ENCODE measurements at places on chromosomes 11 and 22.

- no peak for DNase-seq
Measured at GRCh38 chr22:35506259-35506570, 34.4 kb upstream of the RASD2 start.

- DNase-seq, result no peak
Measured at GRCh38 chr11:35546317-35546716, 20.9 kb upstream of the PAMR1 start.

DNA sequence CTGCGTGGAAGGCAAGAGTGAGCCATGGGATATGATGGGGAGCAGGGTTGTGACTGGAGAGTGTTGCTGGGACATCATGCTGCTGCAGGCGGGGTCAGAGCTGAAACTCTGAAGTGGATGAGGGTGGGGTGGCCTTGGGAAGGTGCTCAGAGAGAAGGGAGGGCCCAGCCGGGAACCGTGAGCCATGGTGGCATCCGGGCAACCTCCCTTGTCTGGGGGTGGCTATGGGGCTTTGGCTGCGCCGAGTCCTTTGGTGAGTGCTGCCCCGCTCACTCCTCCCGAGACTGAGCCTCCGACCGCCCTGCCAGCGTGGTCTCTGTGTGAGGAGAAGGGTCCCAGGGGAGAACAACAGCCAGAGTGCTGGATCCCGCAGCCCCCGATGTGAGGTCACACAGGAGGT, 632.0 kb downstream of the BRD1 start:
- no peak for DNase-seq

DNA sequence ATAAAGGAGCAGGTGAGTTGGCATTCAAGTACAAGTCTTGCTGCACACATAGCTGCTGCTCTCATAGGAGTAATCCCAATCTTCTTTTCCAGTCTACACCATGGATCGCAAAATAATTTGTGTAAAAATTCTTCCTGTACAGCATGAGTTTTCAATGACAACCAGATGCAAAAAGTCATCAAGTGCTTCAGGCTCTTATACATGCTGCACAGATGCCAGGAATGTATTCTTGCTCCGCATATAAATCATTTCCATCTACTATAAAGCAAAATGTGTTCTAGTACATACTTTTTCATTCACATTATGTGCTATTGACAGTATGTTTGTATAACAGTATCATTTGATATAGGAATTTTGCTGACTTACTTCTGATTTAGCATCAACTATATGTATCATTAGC, 35.4 kb downstream of the NXPE2 start:
- DNase-seq, result no peak

DNA sequence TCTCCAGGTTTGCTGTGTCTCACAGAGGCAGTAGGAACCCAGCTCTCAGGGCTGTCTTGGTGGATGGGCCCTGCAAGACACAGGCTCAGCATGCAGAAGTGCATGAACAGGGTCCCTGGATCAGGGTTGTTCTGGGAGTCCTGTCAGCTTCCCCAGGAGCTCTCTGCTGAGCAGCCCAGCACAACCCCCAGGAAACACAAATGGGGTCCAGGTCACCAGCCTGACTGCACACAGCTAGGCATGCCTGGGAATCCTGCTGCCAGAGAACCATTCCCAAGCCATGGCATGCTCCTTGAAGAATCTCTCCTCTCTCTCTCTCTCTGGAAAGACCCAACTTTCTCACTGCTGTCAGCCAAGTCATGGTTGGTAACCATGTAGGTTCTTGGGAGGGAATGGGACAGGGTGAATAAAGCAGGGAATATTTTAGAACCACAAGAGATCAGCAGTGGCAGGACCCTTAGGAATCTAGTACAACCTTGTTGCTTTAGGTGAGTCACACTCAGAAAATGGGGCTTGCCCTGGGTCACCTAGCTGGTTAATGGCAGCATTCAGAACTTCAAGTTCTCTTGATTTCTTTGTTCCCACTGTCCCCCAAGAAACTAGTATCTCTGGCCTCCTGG, 21.4 kb downstream of the TUB start:
- DNase-seq, result no peak

GRCh38 chr11:13303668-13304649, 26.4 kb downstream of the BMAL1 start:
- no peak for DNase-seq

DNA sequence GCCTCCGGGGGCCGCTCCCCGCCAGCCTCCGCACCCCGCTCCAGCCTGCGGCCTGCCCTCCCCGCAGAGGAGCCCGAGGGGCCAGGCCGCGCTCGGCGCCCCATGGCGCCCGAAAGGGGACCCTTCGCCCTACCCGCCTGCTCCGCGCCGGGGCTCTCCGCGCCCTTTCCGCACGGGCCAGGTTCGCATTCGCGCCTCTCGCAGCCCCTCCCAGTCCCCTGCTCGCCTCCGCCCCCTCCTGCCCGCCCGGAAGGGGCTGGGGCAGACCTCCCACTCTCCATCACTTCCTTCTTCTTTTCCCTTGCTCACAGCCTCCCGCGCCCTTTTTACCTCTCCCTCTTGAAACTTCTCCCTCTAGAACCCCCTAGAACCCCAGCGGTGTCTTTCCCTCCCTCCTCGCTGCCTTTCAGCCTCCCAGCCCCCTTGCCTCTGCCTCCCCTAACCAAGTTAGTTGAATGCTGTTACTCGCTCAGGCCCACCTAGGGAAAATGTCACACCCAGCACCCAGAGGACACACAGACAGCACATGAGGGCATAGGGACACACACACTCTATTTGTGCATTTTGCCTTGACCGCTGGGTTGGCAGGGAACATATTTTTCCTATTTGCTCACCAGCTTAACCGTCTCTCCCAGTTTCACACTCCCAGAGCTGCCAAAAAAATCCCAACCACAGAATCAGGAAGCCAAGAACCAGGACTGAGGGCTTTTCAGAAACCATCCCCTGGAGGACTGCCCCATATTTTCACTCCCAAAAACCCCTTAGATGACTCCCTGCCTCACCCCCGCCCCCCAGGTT, at the start of gene SLC43A3:
Gene SLC43A3, minus strand, starts transcription at position 193 of the 798 bp plus-strand sequence. CDS start 949 bp downstream, outside the sequence.
- DNase-seq, result peak; percentile 45

- DNase-seq, result no peak
Measured at GRCh38 chr11:120676991-120677390, 165.4 kb downstream of the GRIK4 start.

DNA sequence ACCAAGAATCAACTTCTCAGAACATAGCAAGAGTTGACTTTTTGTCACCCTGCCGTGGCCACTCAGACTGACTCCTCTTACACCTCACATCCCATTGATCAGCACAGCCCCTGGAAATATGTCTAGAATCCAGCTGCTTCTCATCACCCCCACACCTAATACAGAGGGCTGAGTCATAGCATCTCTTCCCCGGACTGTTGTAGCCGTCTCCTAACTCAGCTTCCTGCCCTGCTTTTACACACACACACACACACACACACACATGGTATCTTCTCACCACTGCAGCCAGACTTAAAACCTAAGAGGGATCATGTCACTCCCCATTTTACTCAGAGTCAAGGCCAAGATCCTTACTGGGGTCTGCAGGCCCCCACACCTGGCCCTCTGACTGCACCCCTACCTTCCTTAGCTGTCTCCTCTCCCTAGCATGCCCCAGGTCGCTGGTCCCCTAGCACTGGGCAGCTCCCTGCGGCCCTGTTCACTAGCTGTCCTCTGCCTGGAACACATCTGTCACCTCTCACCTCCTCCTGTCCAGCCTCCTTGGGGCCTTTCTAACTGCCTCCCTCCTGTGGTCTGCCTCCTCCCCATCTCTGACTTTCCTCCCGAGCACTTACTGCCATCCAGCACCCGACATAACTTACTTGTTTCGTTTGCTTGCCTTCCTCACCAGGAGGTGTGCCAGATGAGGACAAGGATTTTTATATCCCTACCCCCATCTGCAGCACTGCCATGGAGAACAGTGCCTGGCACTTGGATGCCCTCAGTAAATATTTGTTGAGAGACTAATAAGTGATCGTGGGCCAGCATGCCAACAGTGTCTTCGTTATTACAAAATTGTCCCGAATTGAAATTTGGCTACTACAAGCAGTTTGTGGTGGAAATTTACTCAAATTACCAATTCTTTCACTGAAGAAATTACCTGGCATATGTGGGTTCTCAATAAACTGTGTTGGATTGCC, 61.9 kb downstream of the BMAL1 start:
- DNase-seq, result peak; percentile 94

DNA sequence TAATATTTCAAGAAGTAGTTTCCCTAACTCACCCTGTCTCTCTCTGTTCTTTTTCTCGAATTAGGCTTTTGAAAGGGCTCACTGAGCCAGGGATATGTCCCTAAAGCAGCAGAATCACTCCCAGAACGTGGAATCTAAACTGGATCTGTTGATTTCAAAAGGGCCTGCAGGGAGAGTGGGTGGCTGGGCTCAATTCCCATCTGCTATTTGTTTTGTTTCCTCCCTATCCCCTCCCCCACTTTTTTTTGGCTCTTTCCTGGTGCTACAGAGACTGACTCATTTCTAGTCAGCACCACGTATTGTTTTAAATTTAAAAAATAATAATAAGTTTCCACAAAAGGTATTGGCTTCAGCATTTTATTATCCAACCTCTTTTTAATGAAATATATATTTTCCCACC, 961.5 kb downstream of the FAM181B start:
- DNase-seq, result no peak

DNA sequence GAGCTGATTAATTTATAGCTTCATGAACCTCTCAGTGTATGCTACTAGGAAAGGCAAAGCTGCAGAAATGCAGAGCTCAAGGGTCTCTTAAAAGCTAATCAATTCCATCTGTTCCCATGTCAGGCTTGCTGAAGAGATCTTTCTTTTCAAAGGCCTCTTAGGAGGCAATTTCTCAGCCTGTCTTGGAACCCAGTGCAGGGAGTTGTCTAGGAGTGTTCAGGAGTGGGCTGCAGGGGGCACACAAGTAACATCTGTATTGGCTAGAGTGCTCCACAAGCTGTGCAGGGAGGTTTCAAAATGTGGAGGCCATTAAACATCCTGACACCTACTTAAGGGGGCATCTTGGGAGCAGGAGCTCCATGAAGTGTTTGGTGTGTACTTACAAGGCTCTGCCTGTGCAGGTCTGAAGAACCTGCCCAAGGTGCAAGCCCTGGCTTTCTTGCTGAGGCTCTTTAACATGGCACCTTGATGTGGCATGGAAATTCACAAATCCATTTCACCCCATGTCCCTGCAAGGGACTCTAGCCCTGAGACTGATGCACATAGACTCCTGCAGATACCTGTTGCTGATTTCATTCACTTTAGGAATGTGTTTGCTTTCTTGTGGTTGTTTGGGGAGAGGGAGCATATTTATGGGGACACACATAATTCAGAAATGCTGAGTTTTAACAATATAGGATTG, 134.7 kb downstream of the ME3 start:
- peak; percentile 63 for DNase-seq

DNA sequence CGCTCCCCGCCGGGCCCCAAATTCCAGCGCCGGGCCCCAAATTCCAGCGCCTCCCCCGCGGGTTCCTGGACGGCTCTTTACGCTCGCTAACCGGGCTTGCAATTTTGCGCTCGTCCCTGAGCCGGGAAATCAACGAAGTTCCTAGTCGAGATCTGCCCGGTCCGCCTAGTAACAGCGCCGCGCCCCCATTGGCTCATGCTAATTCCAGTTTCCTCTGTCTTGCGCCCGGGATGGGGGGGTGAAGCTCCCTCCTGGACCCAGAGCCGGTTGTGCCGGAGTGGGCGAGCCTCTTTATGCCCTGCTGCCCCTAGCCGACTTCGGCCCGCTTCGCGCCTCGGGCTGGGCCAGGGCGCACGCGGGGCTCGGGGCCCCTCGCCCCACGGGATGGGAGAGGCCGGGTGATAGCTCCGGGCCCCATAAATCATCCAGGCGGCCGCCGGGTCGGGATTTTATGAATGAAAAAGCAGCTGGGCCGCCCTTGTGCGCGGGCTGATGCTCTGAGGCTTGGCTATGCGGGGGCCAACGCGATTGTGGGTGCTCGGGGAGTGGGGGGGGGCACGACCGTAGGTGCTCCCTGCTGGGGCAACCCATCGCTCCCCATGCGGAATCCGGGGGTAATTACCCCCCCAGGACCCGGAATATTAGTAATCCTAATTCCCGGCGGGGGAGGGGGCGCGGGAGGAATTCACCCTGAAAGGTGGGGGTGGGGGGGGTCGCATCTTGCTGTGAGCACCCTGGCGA, 1.8 kb upstream of the CCND1 start:
- peak; percentile 98 for DNase-seq
